ENCODE measurements at places on chromosomes 11 and 22.
A peak's percentile ranks its signal among the peaks of the same experiment; 100 is the strongest.

DNA sequence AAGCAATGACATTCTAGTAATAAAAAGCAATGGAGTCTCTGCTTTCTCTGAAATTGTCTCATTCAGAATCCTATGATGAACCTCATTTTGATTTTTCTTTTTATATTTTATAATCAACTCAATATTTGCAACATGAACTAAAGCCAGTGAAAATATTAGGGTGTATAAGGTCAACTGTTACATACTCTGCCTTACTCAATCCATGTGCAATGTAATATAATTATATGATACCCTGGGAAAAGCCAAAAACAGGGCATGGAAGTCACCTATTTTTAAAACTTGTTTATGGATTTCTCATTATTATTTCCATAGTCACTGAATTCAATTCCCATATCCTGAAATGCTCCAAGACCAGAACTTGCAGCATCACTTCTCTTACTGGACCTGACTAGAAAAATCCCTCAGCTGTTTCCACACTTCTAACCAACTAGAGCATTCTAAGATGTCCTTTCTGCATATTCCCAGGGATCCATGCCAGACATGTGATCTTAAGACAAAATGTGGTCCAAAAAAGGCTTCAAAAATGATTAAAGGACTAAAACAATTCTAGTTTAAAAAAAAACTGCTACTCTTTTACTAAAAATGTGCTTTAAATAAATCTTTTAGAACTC lies 97.3 kb downstream of the GUCY1A2 start:
- H3K4me1 ChIP-seq, result no peaks in the 10 kb centered on the region
- no peak overlapping the region for H3K27ac ChIP-seq
- no peak for DNase-seq
- no peaks in the 10 kb centered on the region for H3K36me3 ChIP-seq

DNA sequence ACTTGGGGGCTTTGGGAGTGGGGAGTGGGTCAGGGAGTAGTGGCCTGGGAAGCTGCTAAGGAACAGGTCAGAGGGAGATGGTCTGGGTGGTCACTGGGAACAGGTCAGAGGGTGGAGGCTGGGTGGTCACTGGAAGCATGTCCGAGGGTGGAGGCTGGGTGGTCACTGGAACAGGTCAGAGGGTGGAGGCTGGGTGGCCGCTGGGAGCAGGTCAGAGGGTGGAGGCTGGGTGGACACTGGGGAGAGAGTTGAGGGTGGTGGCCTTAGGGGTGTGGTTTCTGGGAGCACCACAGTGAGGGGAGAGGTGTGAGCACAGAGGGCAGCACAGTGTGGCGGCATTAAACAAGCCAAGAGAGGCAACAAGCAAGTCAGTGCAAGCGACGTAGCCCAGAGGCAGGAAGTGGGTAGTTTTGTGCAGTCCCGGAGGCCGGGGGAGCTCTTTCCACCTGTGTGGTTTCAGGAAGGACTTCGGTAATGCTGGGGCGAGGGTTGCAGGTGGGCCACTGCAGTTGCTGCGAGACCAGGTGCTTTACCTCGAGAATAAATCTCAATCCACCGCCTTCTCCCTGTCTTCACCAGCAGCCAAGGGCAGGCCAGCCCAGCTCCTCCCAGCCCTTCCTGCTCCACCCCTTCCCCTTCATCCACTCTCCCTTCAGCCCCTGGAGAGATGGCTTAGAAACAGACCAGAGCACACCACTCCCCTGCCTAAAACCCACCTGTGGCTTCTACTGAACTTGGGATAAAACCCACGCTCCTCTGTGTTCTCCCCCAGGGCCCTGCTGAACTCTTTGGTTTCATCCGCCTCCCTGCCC lies 3.2 kb upstream of the CACNA1I start:
- H3K27me3 ChIP-seq, result no peaks in the 10 kb centered on the region
- DNase-seq, result peak; percentile 35
- peaks cover 10% of the 10 kb centered on the region for H3K4me1 ChIP-seq
- H3K4me3 ChIP-seq, result peak overlapping the region; percentile 41
- H3K36me3 ChIP-seq, result no peaks in the 10 kb centered on the region
- no peak overlapping the region for H3K27ac ChIP-seq

- H3K27me3 ChIP-seq, result no peaks in the 10 kb centered on the region
- H3K27ac ChIP-seq, result no peak overlapping the region
- peaks cover 5% of the 10 kb centered on the region for H3K4me1 ChIP-seq
- no peak for DNase-seq
- H3K4me3 ChIP-seq, result no peak overlapping the region
Observed at GRCh38 chr22:20863366-20863765, 4.6 kb downstream of the SNAP29 start.

- no peaks in the 10 kb centered on the region for H3K4me1 ChIP-seq
- no peak overlapping the region for H3K27ac ChIP-seq
- DNase-seq, result no peak
- H3K4me3 ChIP-seq, result no peak overlapping the region
- H3K27me3 ChIP-seq, result no peaks in the 10 kb centered on the region
- no peaks in the 10 kb centered on the region for H3K36me3 ChIP-seq
Observed at GRCh38 chr11:69881467-69882269, 62.5 kb upstream of the FGF3 start.

GRCh38 chr11:66421492-66422205 lies 814 bp downstream of the NPAS4 start:
- peaks cover 22% of the 10 kb centered on the region for H3K27me3 ChIP-seq
- H3K4me1 ChIP-seq, result no peaks in the 10 kb centered on the region
- no peak overlapping the region for H3K4me3 ChIP-seq
- no peak overlapping the region for H3K27ac ChIP-seq

- H3K4me3 ChIP-seq, result no peak overlapping the region
- no peaks in the 10 kb centered on the region for H3K36me3 ChIP-seq
- H3K27me3 ChIP-seq, result no peaks in the 10 kb centered on the region
- peaks cover 5% of the 10 kb centered on the region for H3K4me1 ChIP-seq
- no peak for DNase-seq
Observed at GRCh38 chr11:1660111-1660867, 30.7 kb downstream of the KRTAP5-5 start.

DNA sequence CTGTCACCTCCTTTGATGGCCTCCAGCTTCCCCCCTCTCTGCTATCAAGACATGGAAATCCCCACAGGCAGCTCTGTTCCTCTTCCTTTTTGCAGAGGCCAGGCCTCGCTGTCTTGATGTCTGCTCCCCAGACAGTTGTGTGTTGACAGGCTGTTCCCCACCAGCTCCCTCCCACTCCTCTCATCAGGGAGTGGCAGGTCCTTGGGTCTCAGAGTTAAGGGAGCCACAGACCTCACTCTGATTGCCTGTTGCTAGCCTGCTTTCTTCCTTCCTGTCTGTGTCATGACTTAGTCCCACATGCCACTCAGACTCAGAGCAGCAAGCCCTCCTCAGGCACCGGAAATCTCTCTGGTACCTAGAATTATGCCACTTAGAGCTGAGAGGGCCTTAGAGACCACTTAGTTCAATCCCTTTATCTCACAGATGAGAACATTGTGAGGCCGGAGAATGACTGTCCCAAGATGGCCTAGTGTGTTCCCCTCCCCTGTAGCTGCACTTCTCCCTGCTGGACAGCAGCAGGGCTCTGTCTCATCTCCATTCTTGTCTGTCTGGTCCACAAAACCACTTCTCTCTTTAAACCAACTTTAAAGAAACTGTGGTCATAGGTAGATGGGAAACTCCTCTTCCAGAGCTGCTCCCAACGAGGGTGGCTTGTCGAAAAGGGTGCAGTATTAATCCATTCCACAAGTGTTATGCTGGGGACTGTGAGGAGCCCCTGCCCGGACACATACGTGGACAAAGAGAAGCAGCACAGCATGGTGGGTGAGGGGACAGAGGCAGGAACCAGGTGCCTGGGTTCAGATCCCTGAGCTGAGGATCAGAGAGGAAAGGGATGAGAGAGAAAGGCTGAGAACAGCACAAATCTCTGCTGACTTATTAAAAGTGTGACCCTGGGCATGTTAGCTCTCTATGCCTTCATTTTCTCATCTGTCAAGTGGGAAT lies 4.2 kb downstream of the AMPD3 start:
- H3K27ac ChIP-seq, result peak overlapping the region; percentile 75
- peak overlapping the region; percentile 37 for H3K4me3 ChIP-seq
- no peaks in the 10 kb centered on the region for H3K27me3 ChIP-seq
- peaks cover 54% of the 10 kb centered on the region for H3K4me1 ChIP-seq
- DNase-seq, result peak; percentile 70

GRCh38 chr11:57069942-57070341 lies 81.2 kb downstream of the OR5AK2 start:
- DNase-seq, result no peak
- H3K4me3 ChIP-seq, result no peak overlapping the region
- H3K27ac ChIP-seq, result no peak overlapping the region
- H3K27me3 ChIP-seq, result no peaks in the 10 kb centered on the region
- no peaks in the 10 kb centered on the region for H3K4me1 ChIP-seq

GRCh38 chr22:48065892-48066291 lies 1303.4 kb downstream of the TBC1D22A start:
- no peak overlapping the region for H3K27ac ChIP-seq
- H3K4me3 ChIP-seq, result no peak overlapping the region
- H3K27me3 ChIP-seq, result no peaks in the 10 kb centered on the region

DNA sequence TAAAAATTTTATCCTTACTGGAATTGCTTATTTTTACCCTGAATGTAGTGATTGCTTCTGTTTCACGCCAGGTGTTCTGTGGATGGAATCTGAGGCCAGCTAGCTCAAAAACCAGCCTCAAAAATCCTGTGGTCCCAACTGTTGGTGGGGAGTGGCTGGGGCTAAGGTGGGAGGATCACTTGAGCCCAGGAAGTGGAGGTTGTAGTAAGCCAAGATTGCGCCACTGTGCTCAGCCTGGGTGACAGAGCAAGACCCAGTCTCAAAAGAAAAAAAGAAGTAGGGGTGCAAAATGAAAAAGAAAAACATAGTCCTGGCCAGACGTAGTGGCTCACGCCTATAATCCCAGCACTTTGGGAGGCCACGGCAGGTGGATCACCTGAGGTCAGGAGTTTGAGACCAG lies 27.0 kb upstream of the SLC5A1 start:
- no peaks in the 10 kb centered on the region for H3K36me3 ChIP-seq
- no peak overlapping the region for H3K4me3 ChIP-seq
- no peak overlapping the region for H3K27ac ChIP-seq
- no peak for DNase-seq
- no peaks in the 10 kb centered on the region for H3K27me3 ChIP-seq

GRCh38 chr11:17250561-17251350 lies 25.8 kb upstream of the NUCB2 start:
- no peaks in the 10 kb centered on the region for H3K4me1 ChIP-seq
- DNase-seq, result no peak
- H3K4me3 ChIP-seq, result no peak overlapping the region
- H3K27ac ChIP-seq, result no peak overlapping the region

- DNase-seq, result no peak
- peaks cover 22% of the 10 kb centered on the region for H3K36me3 ChIP-seq
- no peaks in the 10 kb centered on the region for H3K27me3 ChIP-seq
- no peak overlapping the region for H3K27ac ChIP-seq
Observed at GRCh38 chr11:111729071-111729830, 36.9 kb downstream of the PPP2R1B start.

DNA sequence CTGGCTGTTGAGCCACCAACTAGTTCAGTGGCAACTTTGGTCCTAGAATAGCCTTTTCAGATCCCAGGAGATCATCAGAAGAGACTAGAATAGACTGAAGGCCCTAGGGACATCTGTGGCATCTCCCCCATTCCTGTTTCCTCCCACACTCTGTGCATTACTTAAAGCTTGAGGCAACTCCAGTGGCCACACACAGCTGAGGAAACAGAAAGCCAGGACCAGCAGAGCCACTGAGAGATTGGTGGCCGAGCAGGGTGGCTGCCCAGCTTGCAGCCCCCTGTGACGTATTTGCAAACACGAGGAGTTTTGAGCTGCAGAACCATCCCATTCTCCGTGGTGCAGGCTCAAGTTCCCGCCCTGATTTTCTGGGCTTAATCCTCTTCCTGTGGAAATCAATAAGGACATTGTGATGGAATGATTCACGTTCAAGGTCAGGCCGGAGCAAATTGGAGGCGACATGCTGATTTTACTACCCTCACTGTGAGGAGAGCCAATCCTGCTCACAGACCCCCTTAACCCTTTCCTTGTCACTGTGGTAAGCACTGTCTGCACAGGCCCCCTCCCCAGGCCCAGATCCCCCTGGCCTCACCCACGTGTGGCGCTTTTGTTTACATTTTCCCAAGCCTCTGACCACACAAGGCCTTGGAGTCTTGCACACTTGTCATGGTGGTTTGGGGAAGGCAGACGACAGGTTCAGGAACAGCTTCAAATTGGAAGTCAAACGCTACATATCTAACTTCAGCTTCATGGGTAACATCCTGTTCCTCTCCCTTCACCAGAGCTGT lies 69.1 kb upstream of the MYOD1 start:
- no peak overlapping the region for H3K27ac ChIP-seq
- no peak for DNase-seq
- H3K36me3 ChIP-seq, result no peaks in the 10 kb centered on the region

DNA sequence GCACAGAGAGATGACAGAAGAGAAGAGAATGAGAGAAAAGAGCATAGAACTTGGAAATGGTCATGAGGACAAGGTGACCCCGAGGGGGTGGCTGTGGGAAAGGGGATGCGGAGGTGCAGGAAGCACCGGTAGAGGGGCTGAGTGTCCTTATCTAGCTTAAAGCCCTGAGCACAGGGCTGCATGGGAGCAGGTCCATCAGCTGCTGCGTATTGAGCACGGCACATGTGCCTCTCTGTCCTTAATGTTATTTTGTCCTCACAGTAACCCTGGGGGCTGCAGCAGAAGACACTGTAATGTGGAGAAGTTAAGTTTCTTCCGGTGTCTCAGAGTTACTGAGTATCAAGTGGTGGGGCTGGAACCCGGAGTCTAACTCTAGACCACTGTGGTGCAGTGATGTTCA lies 94.4 kb upstream of the OR4B1 start:
- no peak overlapping the region for H3K4me3 ChIP-seq
- H3K27ac ChIP-seq, result no peak overlapping the region
- H3K4me1 ChIP-seq, result no peaks in the 10 kb centered on the region
- H3K36me3 ChIP-seq, result peaks cover 41% of the 10 kb centered on the region
- H3K27me3 ChIP-seq, result no peaks in the 10 kb centered on the region
- no peak for DNase-seq

DNA sequence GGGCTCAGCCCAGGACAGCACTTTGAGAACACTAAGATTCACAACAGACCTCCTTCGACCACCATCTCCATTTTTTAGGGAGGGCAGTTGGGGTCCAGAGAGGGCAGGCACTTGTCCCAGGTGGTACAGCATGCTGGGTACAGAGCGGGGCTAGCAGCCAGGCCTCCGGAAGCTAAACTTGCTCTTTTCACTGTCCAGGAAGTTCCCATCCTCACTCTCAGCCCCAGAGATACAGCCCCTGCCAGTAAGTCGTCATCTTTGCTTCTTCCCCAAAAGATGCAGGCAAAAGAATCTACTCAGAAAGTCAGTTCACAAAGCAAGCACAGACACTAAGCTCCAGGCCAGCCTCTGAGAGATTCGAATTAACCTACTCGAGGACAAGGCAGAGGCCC lies 6.7 kb upstream of the RAB3IL1 start:
- H3K36me3 ChIP-seq, result no peaks in the 10 kb centered on the region
- no peak for DNase-seq
- H3K27me3 ChIP-seq, result no peaks in the 10 kb centered on the region
- H3K4me3 ChIP-seq, result no peak overlapping the region

DNA sequence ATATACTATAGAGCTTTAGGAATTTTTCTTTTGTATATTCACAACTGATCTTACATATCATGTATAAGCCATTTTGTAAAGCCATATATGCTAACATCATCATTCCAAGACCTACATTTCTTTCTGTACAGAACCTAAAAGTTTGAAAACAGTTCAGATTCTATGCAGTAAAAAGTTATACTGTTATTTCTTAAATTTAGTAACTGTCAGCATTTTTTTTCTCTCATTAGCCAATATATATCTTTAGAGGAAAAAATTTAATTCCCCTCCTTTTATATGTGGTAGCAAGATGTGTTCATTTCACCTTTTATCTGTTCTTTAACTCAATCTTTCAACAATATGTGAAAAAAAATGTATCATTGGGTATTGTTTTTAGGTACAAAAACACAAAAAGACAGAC lies 120.4 kb upstream of the TP53AIP1 start:
- no peak overlapping the region for H3K4me3 ChIP-seq
- no peaks in the 10 kb centered on the region for H3K27me3 ChIP-seq
- no peaks in the 10 kb centered on the region for H3K4me1 ChIP-seq
- H3K36me3 ChIP-seq, result no peaks in the 10 kb centered on the region

All from naive thymus-derived CD4-positive, alpha-beta T cell (primary cell).